Activated T-helper 17 cell treated with anti-CD3 and anti-CD28 coated beads, Interleukin-2, amount 50 U/mL, for 72 hours (primary cell): ENCODE measurements at places on chromosomes 7 and 10. TPM values are rescaled to one million over a fixed set of nuclear protein-coding genes. Genes with fewer than 3 reads are reported as not detected.

DNA sequence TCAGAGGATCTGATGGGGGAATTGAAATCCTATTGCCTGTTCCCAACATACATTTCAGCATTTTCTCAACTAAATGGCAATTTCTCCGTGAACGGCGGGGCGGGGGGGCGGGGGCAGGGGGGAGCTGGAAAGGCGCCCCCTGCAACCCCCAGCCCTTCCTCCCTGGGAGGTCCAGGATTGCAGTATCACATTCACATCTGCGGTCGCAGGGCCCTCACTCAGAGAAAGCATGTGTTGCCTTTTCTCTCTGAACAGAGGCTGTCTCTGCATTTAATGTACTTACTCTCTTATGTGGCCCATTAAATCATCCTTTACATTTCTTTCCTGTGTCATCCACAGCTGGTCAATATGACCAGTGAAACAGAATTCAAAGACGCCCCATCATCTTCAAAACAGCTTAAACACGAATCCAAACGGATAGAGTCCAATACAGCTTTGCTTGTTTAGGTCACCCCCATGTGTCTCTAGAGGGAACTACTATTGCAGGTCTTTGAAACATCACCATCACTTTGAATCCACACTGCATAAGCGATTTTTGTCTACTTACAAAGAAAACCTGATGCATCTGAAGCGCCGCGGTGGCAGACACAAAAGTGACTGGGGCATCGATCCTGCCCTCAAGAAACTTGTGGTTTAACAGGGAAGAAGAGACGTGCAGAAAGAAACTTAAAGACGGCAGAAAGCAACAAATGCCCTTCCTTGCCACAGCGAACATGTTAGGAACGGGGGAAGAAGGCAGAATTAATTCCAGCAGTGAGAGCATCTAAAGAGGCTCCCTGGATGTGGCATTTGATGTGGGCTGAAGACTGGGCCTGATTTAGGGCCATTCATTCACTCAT lies 17.0 kb upstream of the ECHDC3 start:
- peak; percentile 32 for ATAC-seq

Gene CRHR2
- not detected for total RNA-seq

DNA sequence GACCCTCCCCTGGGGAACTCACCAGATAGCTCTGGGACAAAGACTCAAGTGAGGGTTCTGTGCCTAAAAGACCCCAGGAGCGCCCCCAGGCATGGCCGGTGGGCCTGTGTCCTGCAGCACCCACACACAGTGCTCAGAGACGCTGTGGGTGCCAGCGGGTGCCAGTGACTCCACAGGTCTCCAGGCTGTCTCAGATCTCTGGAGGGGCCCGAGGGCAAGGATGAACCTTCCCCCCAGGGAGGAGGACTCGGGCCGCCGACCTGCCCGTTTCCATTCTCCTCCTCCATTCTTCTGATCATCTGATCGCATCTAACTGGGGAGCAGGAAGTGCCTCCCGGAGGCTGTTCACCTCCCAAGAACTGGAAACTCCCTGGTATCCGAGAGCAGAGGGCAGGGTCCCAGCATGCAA lies 980 bp downstream of the ADAM8 start:
- ATAC-seq, result peak; percentile 27

Gene TSPAN15
- total RNA-seq, result 4.9 TPM

GRCh38 chr10:133276435-133277201 lies at the start of gene ADAM8:
Gene ADAM8 (minus strand): TSS chr10:133276868. CDS start chr10:133276817, 51 bp downstream.
- ATAC-seq, result peak; percentile 61

GRCh38 chr7:100126239-100126930 lies 382 bp upstream of the MBLAC1 start:
- peak; percentile 43 for ATAC-seq

GRCh38 chr10:2929480-2930258 lies 137.7 kb upstream of the PFKP start:
- ATAC-seq, result no peak

DNA sequence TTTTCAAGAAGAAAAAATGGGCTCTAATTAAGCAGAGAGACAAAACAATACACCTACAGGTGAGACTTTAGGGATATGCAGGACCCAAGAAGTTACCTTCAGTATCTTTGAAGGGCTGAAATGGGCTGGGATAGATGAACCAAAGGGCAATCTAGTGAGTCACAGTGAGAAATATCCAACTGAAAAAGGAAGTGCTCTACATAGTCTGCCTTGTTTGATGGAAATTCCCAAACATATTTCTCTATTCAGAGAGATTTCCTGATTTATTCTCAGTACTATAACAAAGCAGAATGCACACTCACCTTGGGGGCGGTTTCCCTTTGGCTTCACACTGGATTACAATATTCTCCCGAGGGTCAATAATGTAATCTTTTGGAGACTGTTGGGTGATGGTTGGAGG lies 104.1 kb upstream of the LAMB4 start:
- no peak for ATAC-seq

Gene CUBN
- 0.45 TPM for total RNA-seq

DNA sequence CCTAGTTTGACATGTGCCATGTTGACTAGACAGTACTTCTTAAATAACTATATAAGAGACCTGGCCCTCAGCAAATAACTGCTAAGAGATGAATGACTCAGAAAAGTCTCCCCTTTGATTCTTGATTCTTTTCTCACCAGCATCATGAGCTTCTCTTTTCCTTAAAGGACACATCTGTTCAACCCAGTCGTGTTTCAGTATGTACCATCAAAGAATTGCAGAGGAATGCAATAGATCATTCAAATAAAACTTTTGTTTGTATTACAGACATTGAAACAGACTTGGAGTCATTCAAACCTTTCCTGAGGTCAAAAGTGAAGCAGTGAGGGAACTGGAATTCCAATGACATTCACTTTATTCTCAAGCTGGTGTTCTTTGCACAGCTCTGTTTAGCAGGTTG lies 598.3 kb upstream of the GHITM start:
- ATAC-seq, result no peak

DNA sequence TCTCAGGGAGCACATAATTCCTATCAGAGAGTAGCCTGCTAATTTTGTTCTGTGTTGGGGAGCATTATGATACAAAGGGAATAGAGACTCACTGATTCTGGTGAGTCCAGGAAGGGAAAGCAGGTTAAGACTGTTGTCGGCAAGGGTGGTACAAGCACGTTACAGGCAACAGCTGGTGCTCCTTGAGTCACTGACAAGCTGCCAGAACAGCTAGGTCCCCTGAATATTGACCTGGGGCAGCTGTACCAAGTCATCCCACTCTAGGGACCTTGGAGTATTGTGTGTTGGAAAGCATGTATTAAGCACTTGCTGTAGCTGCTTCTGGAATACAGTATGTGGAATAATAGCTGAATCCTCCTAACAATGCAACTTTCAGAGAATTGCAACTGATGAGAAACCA lies 37.0 kb upstream of the GLCCI1 start:
- no peak for ATAC-seq

GRCh38 chr7:81882086-81882485 lies 112.2 kb upstream of the HGF start:
- no peak for ATAC-seq

DNA sequence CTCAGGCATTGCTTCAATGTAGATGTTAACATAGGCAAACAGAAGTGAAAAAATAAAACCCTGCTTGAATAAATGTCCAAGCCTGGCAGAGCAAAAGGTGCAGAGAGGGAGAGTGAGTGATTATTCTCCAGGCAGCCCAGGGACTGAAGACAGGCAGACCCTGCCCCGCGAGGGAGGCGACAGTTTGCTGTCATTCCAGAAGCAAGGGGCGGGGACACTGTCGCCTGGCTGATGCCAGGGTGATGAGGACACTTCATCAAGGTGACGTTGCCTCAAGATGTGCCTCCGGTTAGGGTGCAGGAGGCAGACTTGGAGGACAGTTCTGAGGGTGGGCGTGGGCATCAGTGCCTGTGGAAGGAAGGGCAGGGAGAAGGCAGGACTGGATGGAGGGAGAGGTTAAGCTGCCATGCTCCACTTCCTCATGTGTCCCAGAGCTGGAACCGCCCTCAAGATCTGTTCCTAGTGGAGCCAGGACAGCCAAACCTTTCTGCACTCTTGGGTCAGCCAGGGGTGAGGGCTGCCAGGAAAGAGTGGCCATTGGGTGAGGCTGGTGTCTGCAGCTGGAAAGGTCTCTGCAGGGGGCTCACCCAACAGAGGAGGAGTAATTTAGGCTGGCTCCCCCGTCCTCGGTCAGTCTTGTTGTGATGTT lies 560.5 kb upstream of the MKI67 start:
- no peak for ATAC-seq

GRCh38 chr7:120272261-120272660 lies 714 bp upstream of the KCND2 start:
- no peak for ATAC-seq

Gene ZNF727
- total RNA-seq, result 0.45 TPM

DNA sequence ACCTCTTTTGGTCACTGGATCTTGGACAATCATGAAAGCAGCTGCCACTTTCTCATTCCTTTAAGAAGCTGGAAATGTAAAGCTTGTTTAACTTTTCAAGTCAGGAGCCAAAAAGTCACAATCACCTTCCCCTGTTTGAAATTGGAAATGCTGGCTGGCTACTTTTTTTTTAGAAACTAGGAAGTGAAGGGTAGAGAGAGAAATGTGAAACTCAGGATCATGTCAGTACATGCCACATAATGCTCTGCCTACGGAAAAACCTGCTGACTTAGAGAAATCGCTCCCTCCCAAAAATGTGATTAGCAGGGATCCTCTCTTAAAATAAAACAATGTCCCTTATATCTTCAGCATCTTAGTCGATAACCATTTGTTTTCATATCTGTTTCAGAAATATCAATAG lies 188.4 kb upstream of the C7orf33 start:
- no peak for ATAC-seq

Gene LIPN
- total RNA-seq, result not detected

DNA sequence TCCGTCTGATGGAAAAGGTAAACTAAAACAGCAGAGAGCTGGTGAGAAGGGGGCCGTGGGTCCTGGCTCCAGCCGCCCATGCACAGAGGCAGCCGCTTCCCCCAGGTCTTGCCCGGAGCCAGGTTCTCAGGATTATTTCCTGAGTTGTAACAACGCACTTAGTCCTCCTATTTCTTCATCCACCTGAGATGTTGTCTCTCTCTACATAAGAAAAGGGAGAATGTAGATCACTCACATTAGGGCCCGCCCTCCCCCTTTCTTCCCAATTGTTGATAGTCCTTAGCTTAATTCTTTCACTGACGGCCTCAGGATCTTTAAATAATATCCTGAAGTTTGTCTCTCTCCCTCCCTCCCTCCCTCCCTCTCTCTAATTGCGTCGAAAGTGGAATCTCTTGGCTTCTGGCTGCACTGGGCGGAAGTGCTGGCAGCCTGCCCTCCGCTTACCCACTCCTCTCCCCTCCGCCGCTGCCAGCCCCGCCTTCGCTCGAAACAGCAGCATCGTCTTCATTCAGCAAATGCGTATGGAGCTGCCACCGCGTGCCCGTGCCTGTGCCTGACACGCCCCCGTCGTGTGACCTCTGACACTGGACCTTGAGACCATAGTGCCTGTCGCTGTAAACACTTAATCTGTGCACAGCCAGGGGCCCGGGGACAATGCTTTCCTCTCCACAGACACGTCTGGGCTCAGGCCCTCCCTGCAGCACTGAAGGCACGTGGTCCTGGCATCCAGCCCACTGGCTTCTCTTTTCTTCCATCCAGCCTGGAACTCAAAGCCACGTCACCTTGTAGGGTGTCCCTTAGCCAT lies 174.5 kb upstream of the PPP2R2D start:
- no peak for ATAC-seq

DNA sequence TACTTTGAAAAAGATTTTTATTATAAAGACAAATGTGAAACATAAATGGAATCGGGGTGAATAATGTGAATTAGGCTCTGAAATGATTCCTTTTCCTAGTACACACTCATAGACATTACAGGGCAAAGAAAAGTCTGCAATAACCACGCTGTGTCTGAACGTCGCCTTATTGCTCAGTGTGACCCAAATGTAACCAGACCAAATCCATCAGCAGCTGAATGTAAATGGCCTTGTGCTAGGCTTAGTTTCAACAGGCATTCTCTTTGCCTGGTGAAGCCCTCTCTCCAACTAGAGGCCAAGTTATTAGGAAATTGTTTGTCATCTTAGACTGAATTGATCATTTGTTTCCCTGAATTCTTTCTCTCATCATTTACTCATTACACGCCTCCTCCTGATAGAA lies 225.5 kb downstream of the CHCHD3 start:
- ATAC-seq, result no peak
